Left colon (tissue), 2 donors: ENCODE measurements at places on chromosomes 4 and X. TPM values are rescaled to one million over a fixed set of nuclear protein-coding genes. Genes with fewer than 3 reads are reported as not detected.

DNA sequence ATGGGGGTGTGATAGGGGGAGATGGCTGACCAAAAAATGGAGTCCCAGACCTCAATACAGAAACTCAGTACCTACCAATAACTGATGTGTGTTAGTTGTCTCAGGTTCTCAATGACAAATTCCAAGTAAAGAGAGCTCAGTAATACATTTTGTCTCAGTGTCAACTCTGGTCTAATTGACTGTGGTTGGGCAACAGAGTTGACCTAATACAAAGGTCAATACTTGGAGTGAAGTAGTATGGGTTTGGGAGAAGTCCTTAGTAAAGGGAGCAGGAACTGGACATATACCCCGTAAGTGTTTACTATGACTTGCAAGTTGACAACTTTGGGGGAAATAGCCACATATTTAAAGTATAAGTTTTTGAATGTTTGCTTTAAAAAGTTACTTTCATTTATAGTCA lies 20.5 kb upstream of the LCORL start:
- DNase-seq = no peak

GRCh38 chr4:81397635-81398034 lies 74.1 kb downstream of the RASGEF1B start:
- no peak for DNase-seq

DNA sequence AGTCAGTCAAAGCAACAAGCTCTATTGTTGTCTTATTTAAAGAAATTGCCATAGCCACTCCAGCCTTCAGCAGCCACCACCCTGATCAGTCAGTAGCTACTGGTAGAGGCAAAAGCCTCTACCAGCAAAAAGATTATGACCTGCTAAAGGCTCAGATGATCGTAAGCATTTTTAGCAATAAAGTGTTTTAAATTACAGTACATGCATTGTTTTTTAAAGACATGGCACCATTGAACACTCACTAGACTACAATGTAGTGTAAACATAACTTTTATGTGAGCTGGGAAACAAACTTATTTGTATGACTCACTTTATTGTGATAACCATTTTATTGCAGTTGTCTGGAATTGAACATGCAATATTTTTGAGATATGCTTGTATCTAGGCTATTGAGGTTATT lies 32.3 kb upstream of the DYNLT3 start:
- no peak for DNase-seq

The MGAT4D gene
- not detected for total RNA-seq

The ARHGEF38 gene
- total RNA-seq = 11.6 TPM

DNA sequence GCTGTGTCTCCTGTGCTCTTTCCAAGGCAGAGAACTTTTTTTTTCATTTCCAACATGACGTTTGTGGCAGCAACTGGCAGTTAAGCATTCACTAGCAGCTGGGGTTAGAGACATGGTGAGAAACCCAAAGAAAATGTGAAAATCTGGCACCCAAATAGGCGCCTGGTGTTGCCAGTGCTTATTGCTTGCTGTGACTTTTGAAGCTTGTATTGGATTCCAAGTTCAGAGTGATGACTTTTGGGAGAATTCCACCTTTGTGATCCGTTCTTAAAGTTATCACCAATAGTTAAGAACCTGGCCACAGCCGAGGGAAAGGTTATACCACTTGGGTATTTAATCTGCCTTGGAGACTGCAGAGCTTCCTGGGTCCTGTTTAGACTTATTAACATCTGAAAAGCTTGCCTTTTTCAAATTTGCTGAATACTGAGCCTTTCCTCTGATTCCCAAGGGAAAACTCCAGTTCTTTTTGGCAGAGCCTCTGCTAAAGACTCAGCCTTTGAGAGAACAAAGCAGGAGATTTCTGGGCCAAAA lies 101.0 kb downstream of the OPHN1 start:
- no peak for DNase-seq

The NXF2B gene
- total RNA-seq = not detected

GRCh38 chrX:349702-350101 lies 31.1 kb upstream of the GTPBP6 start:
- no peak for DNase-seq

- no peak for DNase-seq
These were observed 11.1 kb downstream of the APEX2 start for GRCh38 chrX:55011294-55011693.

- no peak for DNase-seq
These were observed 233.7 kb downstream of the MGST2 start for GRCh38 chr4:139899346-139899745.

DNA sequence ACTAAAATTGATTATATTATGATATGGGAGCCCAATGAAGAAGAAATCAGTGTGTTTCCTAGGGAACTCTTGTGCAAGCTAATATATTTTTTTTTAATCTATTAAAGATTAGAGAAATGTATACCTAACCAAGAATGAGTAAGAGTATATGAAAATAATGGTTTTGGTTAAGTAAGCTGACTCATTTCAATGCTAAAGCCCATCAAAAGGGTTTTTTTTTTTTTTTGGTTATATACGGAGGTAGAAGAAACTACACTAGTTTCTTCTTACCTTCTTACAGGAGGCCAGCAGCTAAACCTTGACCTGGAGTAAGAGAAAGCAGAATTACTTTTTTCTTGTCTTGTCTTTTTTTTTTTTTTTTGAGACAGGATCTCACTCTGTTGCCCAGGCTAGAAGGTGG lies 27.5 kb downstream of the RUFY3 start:
- no peak for DNase-seq

The SOWAHB gene
- 25.5 TPM for total RNA-seq

DNA sequence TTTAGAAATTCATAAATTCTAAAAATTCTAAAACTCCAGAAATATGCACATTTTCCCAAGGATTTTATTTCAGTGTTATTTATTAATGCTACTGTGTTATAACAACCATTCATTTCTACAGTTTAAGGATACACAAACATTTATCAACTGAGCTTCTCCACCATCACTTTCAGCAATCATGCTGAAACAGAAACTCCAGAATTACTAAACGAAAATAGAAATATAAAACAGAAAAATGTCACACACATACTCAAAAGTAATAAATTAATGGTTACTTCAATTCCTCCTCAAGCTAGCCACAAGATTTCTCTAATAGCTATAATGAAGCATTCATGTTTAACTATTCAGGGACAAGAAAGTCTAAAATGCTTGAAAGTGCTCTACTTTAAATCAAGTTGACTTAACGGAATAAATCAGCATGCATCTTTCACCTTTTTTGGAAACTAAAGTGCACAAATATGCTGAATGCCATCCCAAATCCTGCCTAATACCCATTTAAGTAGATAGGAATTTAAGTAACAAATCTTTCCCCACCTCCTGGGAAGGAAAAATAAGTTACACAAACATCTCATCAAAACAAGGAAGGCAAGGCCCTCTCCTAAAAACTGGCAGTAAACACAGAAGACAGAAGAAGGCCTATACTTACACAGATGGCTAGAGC lies 563 bp downstream of the FAM13A start:
- DNase-seq = no peak

- no peak for DNase-seq
These were observed 10.1 kb downstream of the SCARB2 start for GRCh38 chr4:76203541-76203940.

The GRIPAP1 gene
- total RNA-seq = 37.1 TPM

DNA sequence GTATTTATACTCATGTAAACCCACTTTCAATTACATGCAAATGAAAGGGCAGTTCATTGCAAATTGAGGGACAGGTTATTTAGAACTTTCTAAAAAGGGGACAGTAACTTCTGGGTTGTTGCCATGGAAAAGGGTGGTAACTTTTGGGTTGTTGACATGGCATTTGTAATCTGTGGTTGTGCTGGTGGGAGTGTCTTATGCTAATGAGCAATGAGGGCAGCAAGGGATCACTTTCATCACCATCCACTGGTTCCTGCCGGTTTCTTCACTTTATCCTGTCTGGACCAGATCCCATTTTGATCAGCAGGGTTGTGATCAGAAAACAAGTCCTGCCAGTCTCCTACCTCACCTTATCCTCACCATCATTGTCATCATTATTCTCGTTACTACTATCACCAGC lies 32.0 kb downstream of the EVC start:
- no peak for DNase-seq

GRCh38 chr4:147638365-147638764 lies 21.2 kb downstream of the TMEM184C start:
- no peak for DNase-seq

- DNase-seq = no peak
These were observed 302.7 kb downstream of the KCTD8 start for GRCh38 chr4:44145868-44146267.

DNA sequence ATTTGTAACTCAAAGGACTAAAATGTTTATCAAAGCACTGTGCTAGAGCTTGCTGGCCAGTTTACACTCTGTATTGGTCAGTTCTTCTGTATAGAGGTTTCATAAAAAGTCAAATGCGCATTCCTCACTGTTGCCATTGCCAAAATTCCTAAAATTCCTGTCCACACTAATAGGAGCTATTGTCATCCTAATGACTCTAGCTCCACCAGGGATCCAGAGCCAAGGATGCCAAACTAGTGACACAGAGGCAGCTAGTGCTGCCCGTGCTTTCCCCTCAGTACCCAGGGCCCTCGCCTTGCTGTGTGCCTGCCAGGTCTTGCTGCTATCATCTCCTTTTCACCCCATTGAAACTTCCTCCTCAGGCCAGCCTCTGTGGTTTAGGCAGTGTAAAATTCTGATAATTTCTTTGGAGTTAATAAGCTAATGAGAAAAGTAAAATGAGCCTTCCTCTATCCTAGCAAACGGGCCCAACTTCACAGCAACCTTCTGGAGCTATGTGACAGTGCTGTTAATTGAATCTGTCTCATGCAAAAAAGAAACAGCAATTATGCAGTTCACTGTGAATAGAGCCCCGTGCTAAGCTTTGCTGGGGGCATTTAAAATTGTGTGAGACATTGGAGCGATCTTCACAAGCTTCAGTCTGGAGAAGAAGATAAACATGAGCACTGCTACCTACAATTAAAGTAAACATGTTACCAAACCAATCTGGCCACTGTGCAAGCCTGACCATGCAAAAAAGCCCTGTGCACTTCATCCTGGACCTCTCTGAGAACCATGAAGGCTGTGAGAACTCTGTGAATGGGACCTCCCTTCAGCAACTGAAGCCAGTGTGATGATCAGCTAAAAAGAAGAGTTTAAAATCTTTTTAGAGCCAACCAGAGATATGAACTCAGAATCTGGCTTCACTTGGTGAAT lies 43.1 kb upstream of the FGF2 start:
- DNase-seq = peak; percentile 36

DNA sequence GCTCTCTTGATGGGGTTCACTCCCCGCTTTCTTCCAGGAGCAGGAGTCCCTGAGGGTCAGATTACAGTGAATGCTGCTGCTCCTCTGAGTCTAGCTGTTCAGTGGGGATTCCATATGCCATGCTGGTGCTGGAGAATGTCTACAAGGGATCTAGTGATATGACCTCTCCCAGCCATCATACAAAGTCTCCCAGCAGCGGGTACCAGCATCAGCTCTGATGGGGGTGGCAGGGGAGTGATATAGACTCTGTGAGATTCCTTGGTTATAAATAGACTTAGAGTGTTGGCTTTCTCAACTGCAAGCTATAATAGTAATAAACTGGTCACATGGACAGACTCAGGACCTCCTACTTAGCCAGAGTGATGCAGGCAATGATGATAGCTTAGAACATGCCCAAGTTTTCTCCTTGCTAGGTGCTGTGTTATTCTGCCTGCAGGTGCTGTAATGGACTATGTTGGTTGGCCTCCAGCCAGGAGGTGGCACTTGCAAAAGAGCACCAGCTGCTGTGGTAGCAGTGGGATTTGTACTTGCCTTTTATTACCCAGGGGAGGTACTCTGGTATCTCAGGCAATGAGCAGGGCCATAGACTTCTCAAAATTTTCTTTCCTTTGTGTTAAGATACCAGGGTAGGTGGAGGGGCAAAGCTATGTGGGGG lies 202.9 kb downstream of the CHIC1 start:
- peak; percentile 16 for DNase-seq

- DNase-seq = no peak
These were observed 2.0 kb downstream of the CYBB start for GRCh38 chrX:37781814-37782213.

GRCh38 chr4:177159600-177159999 lies 150.1 kb upstream of the NEIL3 start:
- no peak for DNase-seq

DNA sequence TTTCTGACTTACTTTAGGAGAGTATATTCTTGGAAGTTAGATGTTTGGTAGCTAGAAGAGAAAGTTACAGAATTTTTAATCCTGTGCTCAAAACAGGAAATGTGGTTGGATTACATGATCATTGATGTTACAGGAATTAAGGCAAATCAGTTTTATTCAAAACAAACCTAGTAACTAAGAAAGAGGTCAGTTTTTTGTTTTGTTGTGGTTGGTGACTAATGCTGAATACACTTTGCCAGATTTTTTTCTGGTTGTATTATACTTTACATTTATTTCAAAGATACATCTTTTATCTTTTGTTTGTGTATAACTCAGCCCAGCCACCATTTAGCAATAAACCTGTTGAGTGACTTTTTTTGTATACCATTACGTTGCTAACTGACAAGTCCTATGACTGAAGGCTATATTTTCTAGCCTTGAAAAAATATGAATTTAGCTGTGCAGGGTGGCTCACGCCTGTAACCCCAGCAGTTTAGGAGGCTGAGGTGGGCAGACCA lies 116.7 kb downstream of the KLHL8 start:
- DNase-seq = no peak

The SPANXA2 gene
- not detected for total RNA-seq

The FAM9C gene
- total RNA-seq = 0.09 TPM

GRCh38 chr4:67465032-67465762 lies 80.1 kb downstream of the CENPC start:
- no peak for DNase-seq

- DNase-seq = peak; percentile 25
These were observed 450.0 kb downstream of the ANKRD50 start for GRCh38 chr4:124262211-124263179.

GRCh38 chr4:154205471-154205870 lies 286.1 kb downstream of the DCHS2 start:
- no peak for DNase-seq

The MEPE gene
- not detected for total RNA-seq

GRCh38 chrX:47358387-47359065 lies 11.9 kb upstream of the ZNF157 start:
- DNase-seq = no peak

GRCh38 chr4:8594097-8595038 lies 1.8 kb downstream of the CPZ start:
- DNase-seq = no peak

The MAGEA11 gene
- not detected for total RNA-seq

GRCh38 chrX:5051831-5052491 lies 1176.7 kb downstream of the NLGN4X start:
- DNase-seq = peak; percentile 11

- no peak for DNase-seq
These were observed 7.3 kb downstream of the SPON2 start for GRCh38 chr4:1164956-1165545.

GRCh38 chr4:13143222-13144070 lies 340.7 kb downstream of the RAB28 start:
- DNase-seq = no peak

The DUX4 gene
- total RNA-seq = not detected

The SMR3B gene
- total RNA-seq = not detected

- DNase-seq = no peak
These were observed 253.7 kb downstream of the PDHA2 start for GRCh38 chr4:96093563-96093962.

The PCYT1B gene
- 0.28 TPM for total RNA-seq

The NHS gene
- total RNA-seq = 2.0 TPM
